ENCODE measurements at places on chromosomes 13 and 19.

DNA sequence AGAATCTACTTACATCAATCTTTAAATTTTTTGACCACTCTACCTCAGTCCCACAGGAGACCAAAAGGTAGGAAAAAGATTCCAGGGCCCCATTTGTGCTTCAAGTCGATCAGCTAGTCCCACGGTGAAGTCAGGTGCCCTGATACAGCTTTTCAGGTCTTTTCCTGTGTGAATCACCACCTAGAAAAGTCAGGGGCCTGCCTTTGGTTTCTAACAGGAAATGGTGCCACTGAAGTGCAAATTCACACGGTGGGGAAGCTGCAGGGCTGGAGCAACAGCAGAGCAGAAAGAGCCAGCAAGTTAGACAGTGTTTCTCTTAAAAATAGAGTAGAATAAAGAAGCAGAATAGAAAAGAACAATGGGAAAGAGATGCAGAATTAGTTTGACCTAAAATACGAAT lies 107.5 kb downstream of the KLF12 start:
- DNase-seq = no peak

DNA sequence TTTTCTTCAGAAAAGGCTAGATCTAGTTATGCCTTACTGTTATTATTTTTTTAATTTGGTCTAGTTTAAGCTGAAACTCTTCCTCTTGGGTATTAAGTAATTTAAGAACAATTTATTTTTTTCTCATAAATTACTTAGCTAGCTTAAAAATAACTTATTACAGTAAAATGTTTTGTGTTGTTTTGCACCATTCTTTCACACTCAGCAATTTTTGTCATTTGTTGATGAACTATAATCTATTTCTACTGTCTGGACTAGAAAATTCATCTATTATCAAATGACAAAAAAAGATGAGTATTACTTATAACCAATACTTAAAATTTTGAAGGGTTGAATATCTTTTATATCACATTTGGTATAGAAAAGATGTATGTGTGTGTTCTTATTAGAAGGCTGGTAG lies 1.6 kb upstream of the LPAR6 start:
- no peak for DNase-seq

DNA sequence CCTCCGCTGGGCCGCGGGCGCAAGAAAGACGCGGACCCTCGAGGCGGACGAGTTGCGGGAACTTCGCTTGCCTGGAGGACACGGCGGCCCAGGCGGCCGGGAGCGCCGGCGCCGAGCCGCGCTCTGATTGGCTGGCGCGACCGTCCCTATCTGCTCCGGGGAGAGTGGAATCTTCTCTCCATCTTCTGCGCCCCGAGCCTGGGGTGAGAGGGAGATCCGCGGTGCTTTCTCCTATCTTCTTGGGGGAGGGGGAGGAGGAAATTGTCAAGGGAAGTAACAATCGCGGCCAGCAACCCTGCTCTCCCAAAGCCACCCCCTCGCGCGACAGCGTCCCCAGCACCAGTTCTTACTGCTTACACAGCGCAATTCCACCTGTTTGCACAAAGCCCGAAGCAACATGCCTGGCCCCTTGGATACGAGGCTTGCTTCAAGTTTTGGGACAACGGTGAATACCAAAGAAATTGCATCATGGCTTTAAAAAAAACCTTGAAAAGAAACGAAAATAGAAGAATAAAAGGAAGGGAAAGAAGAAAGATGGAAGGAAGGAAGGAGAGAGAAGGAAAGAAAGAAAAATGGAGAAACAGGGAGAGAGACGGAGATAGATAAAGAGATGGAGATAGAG lies 4.8 kb downstream of the SOX21 start:
- DNase-seq = no peak

GRCh38 chr13:33548069-33548468 lies 262.5 kb upstream of the STARD13 start:
- no peak for DNase-seq

- DNase-seq = no peak
These were observed 1.5 kb downstream of the CALM3 start for GRCh38 chr19:46602392-46603194.

DNA sequence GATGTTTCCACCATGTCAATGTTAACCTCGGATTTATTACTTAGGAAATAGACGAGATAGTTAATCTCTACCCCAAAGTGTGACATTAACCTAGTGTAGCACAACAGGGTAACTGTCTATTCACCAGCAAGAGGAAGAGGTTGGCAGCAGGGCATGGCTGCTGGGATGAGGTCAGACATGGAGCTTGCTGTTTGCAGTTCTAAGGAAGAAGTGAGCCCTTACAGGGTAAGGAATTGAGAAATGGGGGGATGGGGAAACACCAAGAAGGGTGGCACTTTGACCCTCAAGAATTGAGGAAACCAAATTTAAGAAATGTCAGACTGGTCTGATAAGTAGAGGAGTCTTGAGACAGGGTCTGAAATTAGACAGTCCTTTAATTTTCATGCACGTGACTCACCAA lies 62.4 kb downstream of the MBD3L2B start:
- no peak for DNase-seq

DNA sequence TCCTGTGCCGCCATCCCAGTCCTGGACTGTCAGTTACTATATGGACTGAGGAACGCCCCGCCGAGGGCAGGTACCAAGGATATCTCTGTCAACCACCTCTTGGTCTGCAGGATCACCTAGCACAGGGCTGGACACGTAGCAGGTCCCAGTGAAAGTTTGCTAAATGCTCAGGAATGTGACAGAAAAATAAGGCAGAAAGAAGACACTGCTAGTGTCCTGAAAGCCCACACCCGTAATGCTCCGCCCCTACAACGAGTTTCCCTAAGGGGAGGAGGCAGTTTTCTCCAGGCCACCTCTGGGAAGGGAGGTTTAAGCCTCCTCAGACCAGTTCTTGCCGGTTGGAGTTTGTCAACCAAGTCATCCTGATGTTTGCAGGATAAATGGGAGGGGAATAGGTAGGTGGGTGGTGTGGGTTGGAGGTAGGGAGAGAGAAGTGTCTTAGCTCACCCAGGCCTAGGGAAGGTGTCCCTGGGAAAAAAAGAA lies 1.7 kb upstream of the SERTAD3 start:
- DNase-seq = peak; percentile 54

- DNase-seq = no peak
These were observed 4.3 kb upstream of the POSTN start for GRCh38 chr13:37602733-37603381.

DNA sequence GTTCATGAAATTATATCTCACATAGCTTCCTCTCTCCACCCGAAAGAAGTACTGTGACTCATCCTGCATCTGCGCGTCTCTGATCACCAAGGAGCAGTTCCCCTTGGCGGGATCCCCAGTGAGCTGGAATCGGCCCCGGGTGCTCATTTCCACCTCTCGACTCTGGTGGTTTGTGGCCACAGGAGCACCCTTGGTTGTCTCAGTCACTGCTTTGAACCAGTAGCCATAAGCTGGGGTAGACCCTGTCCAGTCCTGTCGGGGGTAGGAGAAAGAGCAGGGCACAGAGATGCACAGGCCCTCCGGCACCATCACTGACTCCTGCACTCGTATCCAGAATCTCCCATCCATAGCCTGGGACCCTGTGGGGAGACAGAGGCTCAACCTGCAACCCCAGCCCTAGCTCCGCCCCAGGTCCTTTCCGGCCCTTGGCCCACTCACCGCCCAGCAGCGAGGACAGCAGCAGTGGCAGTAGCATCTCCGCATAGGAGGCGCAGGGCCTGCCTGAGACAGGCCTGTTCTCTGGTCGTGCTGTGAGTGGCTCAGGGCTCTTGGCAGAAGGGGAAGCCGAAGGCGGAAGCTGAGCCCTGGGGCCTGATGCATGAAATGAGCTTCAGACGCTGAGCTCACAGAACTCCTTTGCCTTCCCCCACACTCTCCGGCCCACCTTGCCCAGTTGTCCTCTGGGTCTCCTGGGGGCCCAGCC lies at the start of gene SIGLEC10:
Gene SIGLEC10 (minus strand): TSS at position 536 of the 703 bp plus-strand sequence. CDS start 61 bp downstream, at position 475.
- DNase-seq = no peak

DNA sequence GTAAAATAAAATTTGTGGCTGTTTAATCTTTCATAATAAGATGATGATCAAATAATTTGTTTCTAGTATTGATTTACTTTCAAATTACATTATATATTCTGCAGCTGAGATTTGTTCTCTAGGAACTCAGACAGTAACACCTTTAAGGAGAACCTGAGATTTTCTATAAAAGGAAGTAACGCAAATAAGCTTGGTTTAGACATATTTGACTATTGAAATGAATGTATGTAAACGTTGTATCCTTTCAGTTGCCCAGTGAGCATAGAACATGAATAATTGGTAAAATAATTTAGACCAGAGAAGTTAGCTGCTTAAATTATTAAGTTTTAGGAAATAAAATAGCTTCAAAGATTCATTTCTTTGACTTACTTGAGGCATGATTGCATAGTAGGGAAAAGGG lies 3.1 kb downstream of the CDK8 start:
- DNase-seq = no peak

DNA sequence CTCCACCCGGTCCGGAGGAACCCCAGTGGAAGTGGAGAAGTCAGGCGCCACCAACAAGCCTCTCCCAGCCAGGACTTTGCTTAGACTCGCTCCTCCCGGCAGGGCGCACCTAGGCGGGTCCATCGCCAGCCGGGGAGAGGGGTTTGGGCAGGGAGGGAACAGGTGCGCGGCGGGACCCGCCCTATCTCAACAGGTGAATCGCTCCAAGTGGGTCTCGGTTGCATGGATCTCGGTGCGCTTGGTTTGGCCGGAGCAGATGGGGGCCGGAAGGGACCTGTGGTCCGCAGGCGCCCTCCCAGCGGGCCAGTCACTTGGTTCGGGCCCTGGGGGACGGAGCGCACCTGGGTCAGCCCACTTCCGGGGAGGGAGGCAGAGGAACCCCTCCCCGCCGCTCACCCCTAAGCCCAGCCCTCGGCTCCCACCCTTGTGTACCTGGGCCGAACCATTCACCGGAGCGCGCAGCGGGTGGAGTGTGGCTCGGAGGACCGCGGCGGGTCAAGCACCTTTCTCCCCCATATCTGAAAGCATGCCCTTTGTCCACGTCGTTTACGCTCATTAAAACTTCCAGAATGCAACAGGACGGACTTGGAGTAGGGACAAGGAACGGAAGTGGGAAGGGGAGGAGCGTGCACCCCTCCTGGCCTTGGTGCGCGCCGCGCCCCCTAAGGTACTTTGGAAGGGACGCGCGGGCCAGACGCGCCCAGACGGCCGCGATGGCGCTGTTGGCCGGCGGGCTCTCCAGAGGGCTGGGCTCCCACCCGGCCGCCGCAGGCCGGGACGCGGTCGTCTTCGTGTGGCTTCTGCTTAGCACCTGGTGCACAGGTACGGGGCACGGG lies at the start of gene LSR:
Gene LSR (plus strand): TSS at position 693 of the 836 bp plus-strand sequence. CDS start 21 bp downstream, at position 714.
- peak; percentile 94 for DNase-seq

DNA sequence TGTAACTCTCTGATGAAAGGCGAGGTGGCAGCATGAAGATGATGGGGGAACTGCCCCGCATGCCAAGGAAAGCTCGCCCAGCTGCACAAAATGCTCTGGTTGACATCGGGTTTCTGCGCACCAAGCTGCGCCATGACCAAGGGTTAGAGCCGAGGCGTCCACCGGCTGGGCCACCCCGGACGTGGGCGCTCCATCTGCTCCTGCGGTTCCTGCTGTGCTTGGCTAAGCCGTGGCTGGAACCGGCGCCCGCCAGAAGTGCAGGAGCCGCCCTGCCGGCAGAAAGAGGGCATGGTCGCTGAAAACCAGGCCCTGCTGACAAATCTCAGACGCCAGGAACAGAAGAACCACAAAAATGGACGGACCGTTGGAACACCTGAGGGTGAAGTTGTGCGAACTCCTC lies 57.9 kb downstream of the ZNF100 start:
- no peak for DNase-seq

- DNase-seq = peak; percentile 99
These were observed 630 bp downstream of the COQ8B start for GRCh38 chr19:40716031-40716481.

DNA sequence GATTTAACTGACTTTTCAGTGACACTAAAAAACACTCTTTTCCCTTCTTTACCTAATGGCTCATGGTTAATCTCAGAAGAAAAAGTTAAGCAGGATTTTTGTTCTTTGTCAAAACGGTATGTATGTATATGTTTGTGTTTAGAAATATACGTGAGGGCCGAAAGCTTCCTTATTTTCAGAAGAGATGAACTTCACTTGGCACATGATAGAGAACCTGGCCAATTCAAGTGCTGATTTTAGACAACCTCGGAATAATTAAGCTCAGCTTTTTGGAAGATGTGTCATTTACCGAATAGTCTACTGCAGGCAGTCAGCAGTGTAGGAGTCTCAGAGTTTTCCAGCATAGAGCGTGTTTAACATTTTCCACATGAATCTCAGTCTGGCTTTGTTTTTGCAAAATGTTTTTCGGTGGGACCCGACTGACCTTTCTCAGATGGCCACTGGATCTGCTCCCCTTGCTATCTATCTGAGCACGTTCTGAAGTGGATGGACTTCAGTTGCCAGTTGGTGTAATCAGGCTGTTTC lies 4.6 kb downstream of the RNASEH2B start:
- DNase-seq = no peak

DNA sequence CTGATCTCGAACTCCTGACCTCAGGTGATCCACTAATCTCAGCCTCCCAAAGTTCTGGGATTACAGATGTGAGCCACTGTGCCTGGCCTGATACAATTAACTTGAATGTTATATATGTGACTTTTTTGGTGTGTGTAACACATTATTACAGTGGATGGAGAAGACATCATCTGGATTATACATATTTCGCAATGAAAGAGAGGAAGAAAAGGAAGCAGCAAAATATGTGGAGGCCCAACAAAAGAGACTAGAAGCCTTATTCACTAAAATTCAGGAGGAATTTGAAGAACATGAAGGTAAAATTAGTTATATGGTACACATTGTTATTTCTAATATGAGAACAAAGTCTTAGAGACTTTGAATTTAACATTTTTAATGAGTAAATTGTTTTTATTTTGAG lies 55.5 kb downstream of the BRCA2 start:
- no peak for DNase-seq

DNA sequence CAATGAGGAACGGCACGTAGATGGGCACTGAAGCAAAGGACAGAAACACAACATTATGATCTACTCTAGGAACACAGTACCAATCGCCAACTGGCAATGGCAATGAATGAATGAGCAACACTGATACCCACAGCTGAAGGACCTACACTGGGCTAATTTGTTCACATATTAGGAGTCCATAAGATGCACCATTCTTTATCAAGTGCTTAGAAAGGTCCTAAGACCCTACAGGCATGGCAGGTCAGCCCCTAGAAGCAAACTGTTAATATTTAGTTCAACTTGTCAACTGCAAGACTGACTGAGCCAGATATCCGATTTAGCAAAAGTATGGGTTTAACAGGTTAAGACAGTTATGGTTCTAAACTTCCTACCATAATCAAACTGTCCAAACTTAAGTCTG lies 4.8 kb downstream of the SHISA2 start:
- DNase-seq = no peak

Data from foreskin keratinocyte (primary cell).